Left colon (tissue), 2 donors: ENCODE measurements at places on chromosomes 1 and 21.

DNA sequence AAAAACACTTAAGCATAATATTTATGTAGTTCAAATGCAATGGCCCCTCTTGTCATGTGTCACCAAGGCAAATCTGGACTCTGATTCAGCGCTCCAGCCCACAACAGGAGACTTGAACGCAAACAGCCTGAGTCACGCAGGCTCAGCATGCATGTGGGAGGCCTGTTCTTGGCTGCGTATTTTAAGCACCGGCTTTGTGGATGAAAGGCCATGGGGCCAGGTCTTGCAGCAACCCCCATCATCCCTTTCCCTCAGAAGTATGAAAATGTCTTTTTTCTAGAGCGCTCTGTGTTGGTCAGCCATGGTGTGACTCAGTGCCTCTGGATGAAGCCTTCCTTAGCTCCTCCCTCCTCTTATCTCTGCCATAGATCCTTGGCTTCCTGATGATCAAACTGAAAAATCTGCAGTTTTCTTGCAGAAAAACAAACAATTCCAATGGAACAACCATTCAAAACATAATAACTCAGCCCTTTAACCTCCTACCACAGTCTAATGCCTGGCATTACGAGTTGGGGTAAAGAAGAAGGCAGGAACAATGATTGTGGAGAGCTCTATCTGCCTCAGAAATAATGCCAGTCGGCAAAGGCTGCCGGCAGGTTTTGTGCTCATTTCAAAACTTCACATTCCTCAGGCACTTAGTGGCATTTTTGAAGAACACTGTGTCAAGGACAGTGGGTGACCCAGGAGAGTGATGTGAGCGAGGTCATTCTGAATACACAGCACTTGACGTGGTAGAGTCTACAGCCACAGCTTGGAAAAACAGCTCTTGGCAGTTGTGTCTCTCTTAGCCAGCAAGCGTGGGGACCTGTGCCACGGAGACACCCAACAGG lies 167.5 kb downstream of the CLIC6 start:
- peak; percentile 43 for DNase-seq

- DNase-seq, result peak; percentile 31
Measured at GRCh38 chr1:245154429-245155271, at the start of gene KIF26B. Gene KIF26B, plus strand, starts transcription at chr1:245154985. Its CDS starts 440 bp downstream, at chr1:245155425.

GRCh38 chr1:32733582-32734321 lies 31.2 kb upstream of the SYNC start:
- no peak for DNase-seq

- DNase-seq, result no peak
Measured at GRCh38 chr1:45960930-45961715, 157.7 kb downstream of the MAST2 start.

DNA sequence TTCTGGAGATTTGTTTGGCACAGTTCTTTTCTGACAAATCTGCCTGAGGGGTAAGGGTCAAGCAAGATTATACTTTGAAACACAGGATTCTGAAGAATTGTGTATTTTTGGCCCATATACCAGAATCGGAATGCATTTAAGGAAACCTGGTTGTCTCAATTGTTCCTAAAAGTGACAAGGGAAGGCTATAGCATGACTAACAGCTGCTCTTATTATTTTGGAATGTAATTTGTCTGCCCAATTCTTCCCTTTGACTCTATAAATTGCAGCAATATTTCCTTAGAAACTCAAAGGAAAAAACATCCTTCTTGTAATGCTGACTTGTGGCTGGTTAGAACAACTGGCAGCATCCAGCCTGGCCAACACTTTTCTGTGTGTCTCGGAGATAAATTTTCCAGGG lies 15.8 kb upstream of the VCAM1 start:
- no peak for DNase-seq

GRCh38 chr1:174666248-174666647 lies 218.5 kb downstream of the GPR52 start:
- no peak for DNase-seq

DNA sequence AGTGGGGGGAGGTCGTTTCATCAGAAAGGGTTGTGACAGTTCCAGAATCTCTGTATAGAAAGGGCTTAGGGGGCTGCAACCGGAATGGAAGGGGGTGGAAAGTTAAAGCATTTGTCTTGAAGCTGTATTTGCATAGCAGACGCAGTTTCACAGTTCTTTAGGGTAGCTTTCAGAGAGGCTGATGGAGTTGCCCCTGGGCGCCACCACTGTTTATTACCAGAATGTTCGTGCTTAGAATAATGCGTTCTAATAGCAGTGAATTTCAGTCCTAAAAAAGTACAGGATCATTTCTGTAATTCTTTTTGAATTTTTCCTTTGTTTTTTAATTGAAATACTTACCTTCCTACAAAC lies 1.3 kb downstream of the EXO1 start:
- DNase-seq, result no peak

- no peak for DNase-seq
Measured at GRCh38 chr21:24897883-24898282, 709.4 kb downstream of the MRPL39 start.

DNA sequence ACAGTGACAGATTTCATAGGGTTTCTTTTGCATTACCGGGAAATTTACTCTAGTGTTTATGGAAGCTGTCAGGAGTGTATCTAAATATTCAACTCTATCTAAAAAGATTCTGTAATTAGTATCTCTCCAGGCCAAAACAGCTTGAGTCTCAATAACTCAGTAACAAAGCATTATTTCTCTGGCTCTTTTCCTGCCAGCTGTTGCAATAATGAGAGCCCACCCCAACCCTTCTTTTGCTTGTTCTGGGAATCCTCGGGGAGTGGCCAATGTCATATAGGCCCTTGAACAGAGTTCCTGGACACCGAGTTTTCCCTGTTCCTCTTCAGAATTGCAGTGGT lies 120.1 kb upstream of the SGIP1 start:
- no peak for DNase-seq

GRCh38 chr1:91693557-91693956 lies 192.4 kb downstream of the TGFBR3 start:
- DNase-seq, result no peak

DNA sequence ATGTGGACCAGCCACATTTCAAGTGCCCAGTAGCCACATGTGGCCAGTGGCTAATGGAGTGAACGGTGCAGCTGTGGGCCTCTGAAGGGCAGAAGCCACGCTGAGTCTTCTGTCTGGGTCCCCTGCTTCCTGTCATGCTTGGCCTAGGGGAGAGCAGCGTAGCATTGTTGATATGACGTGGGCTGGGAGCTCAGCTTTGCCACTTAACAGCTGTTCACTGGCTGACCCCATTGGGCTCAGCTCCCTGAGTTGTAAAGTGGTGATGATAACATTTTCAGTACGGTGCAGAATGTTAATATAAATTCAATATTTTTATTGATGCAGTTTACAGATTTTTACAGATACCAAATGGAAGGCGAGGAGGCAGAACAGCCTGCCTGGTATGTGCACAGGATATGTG lies 4.5 kb downstream of the PODN start:
- DNase-seq, result no peak

DNA sequence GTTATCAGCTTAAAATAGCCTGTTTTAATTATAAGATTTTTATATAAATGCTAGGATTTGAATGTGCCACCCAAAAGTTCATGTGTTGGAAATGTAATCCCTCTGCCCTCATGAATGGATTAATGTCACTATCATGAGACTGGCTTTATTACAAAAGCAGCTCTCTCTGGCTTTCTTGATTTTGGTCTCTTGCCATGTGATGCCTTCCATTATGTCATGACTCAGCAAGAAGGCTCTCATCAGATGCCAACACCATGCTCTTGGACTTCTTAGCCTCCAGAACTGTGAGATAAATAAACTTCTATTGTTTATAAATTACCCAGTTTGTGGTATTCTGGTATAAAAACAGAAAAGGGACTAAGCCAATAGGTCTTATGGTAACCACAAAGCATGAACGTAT lies 6.9 kb upstream of the PRSS38 start:
- DNase-seq, result no peak

- DNase-seq, result peak; percentile 91
Measured at GRCh38 chr1:211469938-211470529, 21.9 kb downstream of the RD3 start.

GRCh38 chr1:171185091-171185490 lies at the start of gene FMO2:
Gene FMO2, plus strand, starts transcription at chr1:171185300. Its CDS starts 414 bp downstream, at chr1:171185714.
- no peak for DNase-seq

GRCh38 chr21:38492007-38492406 lies 6.3 kb downstream of the ERG start:
- DNase-seq, result no peak

GRCh38 chr1:62687421-62687902 lies 724 bp downstream of the DOCK7 start:
- no peak for DNase-seq

DNA sequence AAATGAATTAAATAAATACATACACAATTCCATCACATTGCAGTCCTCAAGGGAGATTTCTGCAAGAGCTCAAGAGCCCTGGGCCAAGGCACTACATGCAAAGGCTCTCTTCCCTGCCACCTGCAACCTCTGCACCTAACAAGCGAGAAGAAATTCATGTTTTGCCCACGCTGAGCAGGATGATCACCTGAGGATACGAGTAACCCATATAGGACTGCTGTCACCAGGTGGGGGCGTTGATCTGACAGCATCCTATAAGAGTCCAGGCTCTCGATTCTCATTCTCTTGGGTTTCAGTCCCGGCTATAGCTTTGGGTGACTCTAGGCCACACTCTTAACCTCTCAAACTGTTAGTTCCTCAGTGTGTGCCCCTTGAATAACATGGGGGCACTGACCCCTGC lies 18.7 kb upstream of the SPOCD1 start:
- DNase-seq, result peak; percentile 28

- no peak for DNase-seq
Measured at GRCh38 chr1:220250681-220251080, 21.6 kb downstream of the RAB3GAP2 start.

DNA sequence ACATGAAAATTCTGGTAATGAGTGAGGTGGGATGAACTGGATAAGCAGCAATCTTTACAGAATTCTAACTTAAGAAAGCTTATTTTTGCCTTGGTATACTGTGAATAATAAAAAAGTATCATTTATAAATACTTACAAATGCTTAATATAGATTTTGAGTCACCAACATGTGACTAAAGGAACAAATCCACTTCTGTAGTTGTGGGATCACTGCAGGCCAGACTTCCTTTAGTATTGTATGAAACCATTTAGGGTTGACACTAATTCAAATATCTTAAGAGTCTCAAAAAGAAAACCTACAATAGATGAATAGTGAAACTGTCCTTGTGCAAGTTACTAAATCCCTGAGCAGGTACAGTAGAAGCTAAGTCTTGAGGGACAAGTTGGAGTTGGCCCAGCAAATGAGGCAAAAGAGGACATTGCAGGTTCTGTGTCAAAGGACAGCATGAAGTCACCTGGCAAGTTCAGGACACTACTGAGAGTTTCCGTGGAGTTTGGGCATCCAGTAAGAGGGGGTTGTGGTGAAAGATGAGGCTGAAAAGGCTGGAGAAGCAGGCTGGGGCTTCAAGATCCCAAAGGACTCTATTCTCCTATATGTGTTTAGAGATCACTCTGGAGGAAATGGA lies 5.9 kb upstream of the THEM4 start:
- no peak for DNase-seq

GRCh38 chr1:150810958-150811659 lies 3.0 kb upstream of the CTSK start:
- no peak for DNase-seq

DNA sequence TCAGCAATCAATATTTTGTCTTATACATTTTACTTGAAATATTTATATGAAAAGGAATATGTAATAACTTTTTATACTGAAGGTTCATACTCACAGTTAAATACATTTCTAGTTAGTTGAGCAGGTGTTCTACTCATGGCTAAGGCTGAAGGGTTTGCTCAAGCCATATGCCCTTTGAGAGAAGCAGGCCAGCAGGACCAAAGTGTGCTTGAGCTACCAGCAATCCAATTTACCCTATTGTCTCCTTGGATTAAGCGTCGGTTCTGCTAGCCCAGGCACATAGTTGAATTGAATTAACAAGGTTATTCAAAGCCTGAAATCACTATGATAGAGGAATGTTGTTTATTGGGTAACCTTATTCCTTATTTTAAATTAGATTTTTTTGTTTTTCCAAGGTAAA lies 151.5 kb upstream of the BACE2 start:
- DNase-seq, result no peak

DNA sequence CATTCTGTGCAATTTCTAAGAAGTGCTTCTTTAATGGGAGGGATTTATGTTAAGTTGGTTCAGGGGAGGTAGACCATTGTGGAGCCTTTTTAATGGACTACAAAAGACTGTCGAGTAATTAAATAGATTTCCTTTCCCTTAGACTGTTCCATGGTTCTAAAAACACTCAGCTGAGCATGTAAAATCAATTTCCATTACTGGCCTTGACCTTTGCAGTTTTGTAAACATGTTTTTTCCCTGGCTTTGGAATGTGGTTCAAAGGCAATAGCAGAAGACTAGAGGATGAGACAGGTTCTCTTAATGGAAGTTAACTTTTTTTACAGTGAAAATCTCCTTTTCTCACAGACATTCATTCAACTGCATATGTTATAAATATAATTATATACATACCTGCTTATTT lies 37.6 kb upstream of the BTG3 start:
- DNase-seq, result no peak

- DNase-seq, result peak; percentile 80
Measured at GRCh38 chr1:31587720-31588423, 11.6 kb downstream of the TINAGL1 start.

DNA sequence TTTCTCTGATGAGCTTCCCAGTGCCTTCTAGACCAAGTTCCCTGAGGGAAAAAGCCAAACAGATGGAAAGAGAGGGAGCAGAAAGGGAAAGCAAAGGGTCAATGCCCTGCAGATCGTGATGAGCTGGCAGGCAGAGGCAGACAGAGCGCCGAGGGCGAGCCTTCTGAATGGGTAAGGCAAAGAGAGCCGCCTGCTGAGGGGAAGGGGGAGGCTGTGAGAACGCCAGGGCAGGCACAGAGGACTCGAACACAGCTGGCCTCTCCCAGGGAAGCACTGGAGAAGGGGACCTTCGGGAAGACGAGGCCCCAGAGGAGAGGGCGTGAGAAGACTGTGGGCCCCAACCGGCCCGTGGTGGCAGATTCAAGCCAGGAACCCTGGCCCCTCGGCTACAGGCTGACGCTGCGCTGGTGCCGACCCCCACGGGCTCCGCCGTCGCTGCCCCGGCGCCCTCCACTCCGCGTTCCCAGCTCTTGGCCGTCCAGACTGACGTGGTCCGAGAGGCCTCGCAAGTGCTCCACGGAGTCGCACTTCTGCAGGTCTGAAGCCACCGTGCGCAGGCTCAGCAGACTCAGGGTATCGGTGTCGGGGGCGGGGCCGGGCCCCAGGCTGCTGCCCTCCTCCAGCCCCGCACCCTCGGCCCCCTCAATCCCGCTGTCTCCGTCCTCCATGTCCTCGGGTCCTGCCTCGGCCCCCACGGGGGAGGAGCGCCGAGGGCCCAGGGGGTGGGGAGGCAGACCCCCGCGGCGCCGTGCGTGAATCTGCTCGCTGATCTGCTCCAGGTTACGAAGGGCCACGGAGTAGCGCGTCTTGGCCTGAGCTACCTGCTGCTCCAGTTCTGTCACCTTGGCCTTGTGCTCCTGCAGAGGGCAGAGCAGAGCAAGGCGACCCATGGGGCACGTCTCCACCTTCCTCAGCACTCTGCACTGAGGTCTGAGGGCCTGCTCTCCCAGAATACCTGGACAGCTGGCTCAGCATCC lies 13.9 kb downstream of the SH3BP5L start:
- no peak for DNase-seq

- no peak for DNase-seq
Measured at GRCh38 chr1:40736085-40736531, 44.6 kb downstream of the NFYC start.

- no peak for DNase-seq
Measured at GRCh38 chr1:214143006-214143992, 137.7 kb upstream of the SMYD2 start.
